A549 treated with DMSO at 1 μM for 4 hours (cell line): ENCODE measurements at places on chromosomes 7 and 10. TPM values are rescaled to one million over a fixed set of nuclear protein-coding genes. Genes with fewer than 3 reads are reported as not detected.

PAX4 gene
- total RNA-seq: not detected in 5 replicates

TSPAN12 gene
- 0.49 to 0.82 TPM (median 0.67 TPM) in 5 replicates for total RNA-seq

SPRN gene
- total RNA-seq: 0.13 to 0.38 TPM (median 0.21 TPM) in 5 replicates

GNGT1 gene
- total RNA-seq: 0.09 TPM in 1 of 5 replicates, not detected in the others

ANKRD1 gene
- total RNA-seq: 3.8 to 10.5 TPM (median 7.1 TPM) in 5 replicates

NEUROD6 gene
- not detected in 5 replicates for total RNA-seq

IGFBP1 gene
- 21.3 to 32.0 TPM (median 30.9 TPM) in 5 replicates for total RNA-seq

RNF32 gene
- 0.91 to 1.4 TPM (median 1.2 TPM) in 5 replicates for total RNA-seq

GIMAP4 gene
- not detected in 5 replicates for total RNA-seq

MMP21 gene
- 0.03 TPM in 1 of 5 replicates, not detected in the others for total RNA-seq

TRAPPC14 gene
- total RNA-seq: 9.6 to 15.3 TPM (median 14.0 TPM) in 5 replicates

TAC1 gene
- 0.09 to 0.13 TPM in 2 of 5 replicates, not detected in the others for total RNA-seq

PLAC9 gene
- 0.28 TPM in 1 of 5 replicates, not detected in the others for total RNA-seq

CALCR gene
- not detected in 5 replicates for total RNA-seq

CRYGN gene
- not detected in 5 replicates for total RNA-seq

CUZD1 gene
- total RNA-seq: 0.94 to 1.9 TPM (median 1.3 TPM) in 5 replicates

GPR141 gene
- total RNA-seq: not detected in 5 replicates
